Stimulated activated CD4-positive, alpha-beta T cell treated with anti-CD3 and anti-CD28 coated beads, Interleukin-12 subunit alpha, Interleukin-12 subunit beta, amount 100 ng/mL, for 48 hours (primary cell): ENCODE measurements at places on chromosomes 12 and 14.

DNA sequence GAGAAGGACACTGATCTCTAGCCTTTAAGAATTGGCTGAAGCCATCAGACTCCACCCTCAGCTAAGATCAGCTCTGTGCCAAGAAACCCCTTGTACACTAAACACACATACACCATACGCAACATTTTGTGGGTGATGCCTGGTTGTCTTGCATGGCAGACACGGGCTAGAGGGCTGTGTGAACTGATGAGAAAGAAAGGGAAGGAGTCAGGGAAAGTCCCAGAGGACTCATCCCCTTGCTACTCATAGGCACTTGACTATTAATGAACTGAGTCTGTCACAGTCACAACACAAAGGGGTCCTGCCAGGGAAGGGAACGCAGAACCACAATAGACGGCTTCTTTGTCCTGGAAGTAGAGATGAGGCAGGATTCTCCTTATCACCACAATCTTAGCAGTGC, 80.8 kb downstream of the EMP1 start:
- DNase-seq = no peak

- no peak for DNase-seq
Observed at GRCh38 chr14:73287071-73287470, 49.8 kb downstream of the PAPLN start.

- no peak for DNase-seq
Observed at GRCh38 chr12:84891106-84891838, 21.3 kb downstream of the SLC6A15 start.

DNA sequence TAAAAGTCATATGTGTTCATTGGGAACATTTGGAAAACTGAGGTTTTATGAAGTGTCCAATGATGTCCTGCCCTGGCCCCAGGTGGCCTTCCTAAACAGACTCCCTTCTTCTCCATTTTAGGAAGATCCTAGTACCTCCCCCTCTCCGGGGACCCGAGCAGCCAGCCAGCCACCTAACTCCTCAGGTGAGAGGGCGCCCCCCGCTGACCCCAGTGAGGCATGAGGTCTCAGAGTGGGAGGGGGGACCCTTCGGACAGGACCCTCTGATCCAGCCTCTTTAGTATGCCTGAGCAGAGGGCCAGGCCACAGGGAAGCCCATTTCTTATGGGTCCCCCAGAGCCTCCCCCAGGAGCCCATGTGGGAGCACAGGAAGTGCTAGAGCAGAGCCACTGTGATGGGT, 23.7 kb downstream of the DEGS2 start:
- no peak for DNase-seq

- DNase-seq = no peak
Observed at GRCh38 chr12:94867066-94867855, 136.2 kb downstream of the NDUFA12 start.

GRCh38 chr12:114409852-114410600, 4.1 kb upstream of the TBX5 start:
- no peak for DNase-seq

GRCh38 chr14:34684578-34684977, 29.8 kb downstream of the CFL2 start:
- no peak for DNase-seq

- no peak for DNase-seq
Observed at GRCh38 chr12:81360916-81361315, 283.0 kb downstream of the ACSS3 start.
